ENCODE measurements at places on chromosomes 7 and 10. TPM values are rescaled to one million over a fixed set of nuclear protein-coding genes. Genes with fewer than 3 reads are reported as not detected.

DNA sequence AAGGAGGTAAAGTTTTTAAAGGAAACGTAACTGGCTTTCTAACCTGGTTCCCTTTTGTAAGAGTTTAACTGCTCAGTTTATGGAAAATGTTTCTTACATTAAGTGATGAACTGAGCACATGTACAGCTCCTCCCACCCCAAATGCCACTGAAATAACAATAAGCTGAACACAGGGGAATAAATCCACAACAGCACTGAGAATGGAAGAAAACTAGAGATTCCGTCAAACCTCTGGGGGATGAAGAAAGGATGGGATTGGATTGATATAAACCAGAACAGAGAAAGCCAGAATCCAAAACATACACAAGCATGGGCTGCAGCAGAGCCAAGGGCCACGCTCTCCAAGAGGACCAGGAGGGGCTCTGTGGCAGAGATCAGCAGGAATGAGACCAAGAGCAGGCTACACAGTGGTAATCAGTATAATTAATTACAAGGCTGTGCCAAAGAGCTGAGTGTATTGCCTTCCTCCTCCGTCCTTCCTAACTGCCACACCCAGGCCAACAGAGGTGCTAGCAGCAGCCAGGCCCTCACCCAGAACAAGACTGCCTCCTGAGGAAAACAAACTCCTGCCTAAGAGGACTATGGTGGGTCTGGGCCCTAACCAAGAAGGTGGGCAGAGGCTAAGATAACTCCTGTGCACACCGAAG, 73.9 kb downstream of the KIAA1549 start:
- DNase-seq: no peak

DNA sequence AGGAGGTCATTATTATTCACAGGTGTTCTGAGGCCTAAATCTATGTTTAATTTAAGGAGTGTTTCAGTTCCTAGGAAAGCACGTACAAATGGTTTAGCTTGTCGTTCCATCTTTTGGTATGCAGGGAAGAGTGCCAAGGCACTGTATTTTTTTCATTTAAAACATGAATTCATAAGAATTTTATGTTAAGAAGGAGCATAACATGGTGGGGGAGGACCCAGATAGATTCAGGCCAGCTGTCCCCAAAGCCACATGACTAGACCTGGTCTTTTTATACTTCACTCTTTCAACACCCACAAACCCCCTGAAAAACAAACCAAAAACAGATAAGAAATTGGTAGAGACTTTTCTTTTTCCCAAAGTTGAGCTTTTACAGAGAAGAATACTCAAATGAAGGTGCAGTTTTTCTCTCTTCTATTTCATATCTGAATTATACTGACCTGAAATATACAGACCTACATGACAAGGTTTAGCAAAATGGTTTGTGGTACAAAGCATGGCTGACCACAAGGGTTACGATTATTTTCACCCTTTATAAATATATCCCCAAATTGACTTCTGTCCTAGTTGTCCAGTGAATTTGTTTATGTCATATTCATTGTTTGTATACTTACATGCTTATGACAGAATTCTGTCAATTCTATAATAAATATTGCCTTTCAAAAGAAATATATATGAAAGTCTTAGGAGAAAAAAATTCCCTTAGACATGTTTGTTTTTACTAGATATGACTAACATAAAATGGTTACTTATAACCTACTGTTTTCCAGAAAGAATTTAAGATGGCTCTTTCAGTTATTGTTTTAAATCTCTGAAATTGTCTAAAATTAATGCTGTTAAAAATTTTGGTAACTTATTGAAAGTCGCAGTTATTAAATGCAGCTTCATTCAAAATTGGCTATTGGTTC, 71.3 kb downstream of the AP3M1 start:
- peak; percentile 33 for DNase-seq

Gene SLC26A3
- total RNA-seq: not detected

DNA sequence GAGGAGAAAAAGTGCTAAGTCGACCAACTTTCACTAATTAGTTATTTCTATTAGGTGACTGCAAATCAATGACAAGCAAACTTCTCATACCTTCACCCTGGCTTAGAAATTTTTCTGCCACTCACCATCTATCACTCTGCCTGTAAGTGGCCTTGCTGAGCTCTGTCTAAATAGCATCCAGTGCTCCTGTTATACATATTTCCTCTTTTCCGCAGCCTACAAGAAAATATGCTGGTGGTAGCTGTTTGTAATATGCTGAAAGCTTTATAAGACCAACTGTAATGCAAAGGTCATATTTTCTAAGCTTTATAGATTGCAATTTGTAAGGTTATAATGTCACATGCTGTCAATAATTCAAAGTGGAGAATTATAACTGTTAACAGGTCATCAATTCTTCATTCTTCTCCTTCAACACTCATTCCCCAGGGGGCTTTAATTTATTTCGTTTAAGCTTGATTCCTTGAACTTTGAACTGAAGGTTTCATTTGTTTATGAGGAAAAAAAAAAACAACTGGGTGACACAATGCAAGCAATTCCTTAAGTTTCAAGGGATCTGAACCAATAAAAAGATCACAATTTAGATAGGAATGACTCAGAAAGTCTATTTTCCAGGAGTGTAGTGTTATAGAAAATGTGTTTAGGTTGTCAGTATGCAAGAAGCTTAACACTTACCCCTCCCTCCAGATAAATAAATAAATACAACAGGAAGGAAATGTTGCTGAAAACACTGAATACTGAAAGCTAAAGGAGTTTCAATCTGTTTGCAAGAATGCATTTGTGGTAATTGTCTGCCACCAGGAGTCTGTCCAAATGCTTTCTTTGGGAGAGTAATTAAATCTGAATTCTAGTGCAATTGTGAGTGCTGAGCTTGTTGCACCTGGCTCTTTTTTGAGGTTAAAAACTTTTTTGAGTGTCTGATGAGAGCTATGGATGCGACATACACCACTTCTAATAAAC, 183.7 kb downstream of the SORCS1 start:
- DNase-seq: no peak

DNA sequence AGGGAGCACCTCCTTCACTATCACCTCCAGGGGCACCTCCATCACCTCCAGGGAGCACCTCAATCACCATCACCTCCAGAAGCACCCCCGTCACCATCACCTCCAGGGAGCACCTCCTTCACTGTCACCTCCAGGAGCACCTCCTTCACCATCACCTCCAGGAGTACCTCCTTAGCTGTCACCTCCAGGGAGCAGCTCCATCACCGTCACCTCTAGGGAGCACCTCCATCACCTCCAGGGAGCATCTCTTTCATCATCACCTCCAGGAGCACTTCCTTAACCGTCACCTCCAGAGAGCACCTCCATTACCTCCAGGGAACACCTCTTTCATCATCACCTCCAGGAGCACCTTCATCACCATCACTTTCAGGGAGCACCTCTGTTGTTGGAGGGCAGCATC, 103.0 kb downstream of the DNAJB6 start:
- no peak for DNase-seq

- no peak for DNase-seq
These were observed 11.2 kb downstream of the BTBD16 start for GRCh38 chr10:122282253-122282671.

DNA sequence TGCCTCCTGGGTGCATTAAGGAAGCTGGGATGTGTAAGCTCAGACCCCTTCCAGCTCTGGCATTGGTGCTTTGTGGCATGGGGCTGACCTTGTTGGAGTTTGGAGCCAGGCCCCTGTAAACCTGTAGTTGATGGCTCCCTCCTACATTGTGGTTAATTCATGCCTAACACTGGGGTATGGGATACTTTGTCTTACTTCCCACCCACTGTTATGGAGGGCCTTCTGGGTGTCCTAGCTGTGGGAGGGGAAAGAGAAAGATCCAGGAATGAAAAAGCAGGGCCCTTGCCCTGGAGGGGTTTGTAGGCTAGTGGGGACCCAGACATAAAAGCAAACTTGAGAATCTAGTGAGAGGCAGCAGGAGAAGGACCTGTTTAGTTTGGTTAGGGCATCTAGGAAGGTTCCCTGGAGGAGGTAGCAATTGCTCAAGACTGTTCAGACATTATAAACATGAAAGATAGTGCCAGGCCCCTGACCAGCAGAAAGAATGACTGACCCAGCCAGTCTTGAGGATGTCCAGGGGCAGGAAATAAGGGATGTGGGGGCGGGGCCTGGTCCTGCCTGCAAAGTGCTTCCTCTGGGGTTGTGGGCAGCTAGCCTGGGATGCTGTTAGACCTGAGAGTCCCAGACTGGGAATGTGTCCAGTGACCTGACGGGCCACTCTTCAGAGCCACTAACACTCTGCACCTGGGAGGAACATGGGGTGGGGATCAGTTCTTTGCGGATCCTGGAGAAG, 6.6 kb downstream of the ADAMTS14 start:
- no peak for DNase-seq

Gene CTAGE8
- 0.25 TPM for total RNA-seq

- DNase-seq: no peak
These were observed 32.3 kb upstream of the INHBA start for GRCh38 chr7:41735206-41735605.

DNA sequence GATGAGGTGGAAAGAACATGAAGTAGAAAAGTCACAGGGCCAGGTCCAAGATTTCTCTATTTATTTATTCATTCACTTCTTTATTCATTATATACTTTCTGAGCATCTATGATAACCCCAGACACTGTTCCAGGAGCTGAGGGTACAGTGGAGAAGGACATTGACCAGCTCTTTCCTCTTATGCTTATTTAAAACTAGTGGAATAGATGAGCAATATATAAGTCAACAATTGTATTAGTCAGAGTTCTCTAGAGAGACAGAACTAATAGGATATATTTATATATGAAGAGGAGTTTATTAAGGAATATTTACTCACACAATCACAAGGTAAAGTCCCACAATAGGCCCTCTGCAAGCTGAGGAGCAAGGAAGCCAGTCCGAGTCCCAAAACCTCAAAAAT, 15.0 kb upstream of the GPR37 start:
- DNase-seq: no peak

GRCh38 chr10:47223236-47223635, 76.8 kb upstream of the GDF10 start:
- no peak for DNase-seq

DNA sequence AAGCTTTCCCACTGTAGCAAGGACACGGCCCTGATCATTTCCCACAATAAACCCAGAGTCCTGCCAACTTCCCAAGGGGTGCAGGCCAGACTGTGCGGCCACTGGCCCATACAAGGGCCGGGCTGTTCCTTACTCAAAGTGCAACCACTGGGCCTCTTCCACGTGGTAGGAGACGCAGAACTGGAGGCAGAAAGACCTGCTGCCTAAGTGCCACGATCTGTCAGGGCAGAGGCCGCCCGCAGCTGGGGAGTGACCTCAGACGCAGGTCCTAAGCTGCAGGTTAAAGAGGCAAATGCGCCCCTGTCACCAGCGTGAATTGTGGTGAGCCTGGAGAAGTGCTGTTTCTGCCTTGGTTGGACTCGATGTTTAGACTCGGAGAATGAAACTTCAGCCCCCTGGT, 26.2 kb downstream of the GPER1 start:
- DNase-seq: no peak

Gene LRRC18
- total RNA-seq: not detected

Gene STRIP2
- total RNA-seq: 12.2 TPM
